Bone marrow (tissue), 2 donors: ENCODE measurements at places on chromosomes 12 and 14.

GRCh38 chr12:103742349-103742932 is 98.6 kb downstream of the NT5DC3 start:
- no peak for DNase-seq

DNA sequence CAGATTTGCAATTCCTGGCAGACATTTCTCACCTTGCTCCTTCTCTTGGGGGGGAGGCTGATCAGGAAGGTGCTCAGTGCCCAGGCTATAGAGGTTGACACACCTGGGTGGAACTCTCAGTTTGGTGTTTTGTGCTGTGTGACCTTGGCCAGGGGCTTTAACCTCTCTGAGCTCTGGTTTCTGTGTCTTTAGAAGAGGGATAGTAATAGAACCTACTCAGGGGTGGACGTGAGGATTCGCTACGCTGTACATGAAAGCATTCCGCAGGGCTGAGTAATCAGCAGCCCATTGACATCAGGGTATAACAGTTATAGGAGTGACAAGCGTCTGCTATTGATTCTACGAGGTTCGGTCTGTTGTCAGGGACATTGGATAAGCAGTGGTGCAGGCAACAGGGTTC is 98.1 kb downstream of the PHETA1 start:
- no peak for DNase-seq

DNA sequence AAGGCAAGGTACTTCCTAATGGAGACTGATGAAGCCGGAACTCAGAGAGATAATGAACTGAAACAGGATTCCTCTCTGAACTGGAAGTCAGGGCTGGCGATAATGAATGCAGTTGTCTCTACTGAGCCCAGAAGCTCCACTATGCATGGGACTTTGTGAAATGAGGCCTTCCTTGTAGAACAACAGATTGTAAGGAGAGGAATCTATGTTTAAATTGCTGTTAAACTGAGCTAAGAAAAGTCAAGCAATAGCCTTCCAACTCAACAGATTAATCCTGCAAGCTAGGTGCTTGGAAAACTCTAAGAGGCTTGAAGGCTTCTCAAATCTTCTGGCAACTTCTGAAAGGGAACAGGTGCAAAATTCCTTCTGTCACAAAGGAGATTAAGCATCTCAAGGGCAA is 119.5 kb upstream of the ARHGAP5 start:
- no peak for DNase-seq

GRCh38 chr12:107322063-107322462 is 228.7 kb upstream of the CRY1 start:
- no peak for DNase-seq

GRCh38 chr14:105180592-105181548 is at the start of gene NUDT14:
Gene NUDT14, minus strand, starts transcription at chr14:105181312. Its CDS starts 103 bp downstream, at chr14:105181209.
- DNase-seq, result no peak

DNA sequence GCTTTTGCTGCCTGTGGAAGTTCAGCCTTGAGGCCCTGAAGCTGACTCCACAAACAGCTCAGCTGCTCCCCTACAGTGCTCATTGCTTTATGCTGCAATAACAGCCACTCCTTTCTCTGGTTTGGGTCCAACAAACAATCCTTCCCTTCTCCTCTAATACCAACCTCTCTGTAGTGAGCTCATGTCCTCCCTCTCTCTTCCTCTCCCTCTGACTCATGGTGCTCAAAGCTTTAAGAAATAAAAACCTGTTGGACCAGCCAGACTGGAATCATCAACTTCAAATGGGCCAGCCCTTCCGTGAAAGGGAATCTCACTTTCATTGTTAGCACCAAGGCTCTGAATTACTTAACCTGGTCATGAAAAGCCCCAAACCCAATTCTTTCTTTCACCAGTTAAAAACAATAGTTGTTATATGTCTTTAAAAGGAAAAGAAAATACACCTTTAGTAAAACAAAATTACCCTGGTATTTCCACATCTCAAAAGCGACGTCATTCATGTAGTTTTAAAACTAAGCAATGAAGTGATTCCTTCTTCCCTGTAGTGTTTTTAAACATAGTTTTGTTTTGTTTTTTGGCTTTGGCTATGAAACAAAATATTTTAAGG is 126.4 kb downstream of the DUSP6 start:
- DNase-seq, result no peak
